NCI-H1105 (cell line): ENCODE measurements at places on chromosomes 2 and 18.

DNA sequence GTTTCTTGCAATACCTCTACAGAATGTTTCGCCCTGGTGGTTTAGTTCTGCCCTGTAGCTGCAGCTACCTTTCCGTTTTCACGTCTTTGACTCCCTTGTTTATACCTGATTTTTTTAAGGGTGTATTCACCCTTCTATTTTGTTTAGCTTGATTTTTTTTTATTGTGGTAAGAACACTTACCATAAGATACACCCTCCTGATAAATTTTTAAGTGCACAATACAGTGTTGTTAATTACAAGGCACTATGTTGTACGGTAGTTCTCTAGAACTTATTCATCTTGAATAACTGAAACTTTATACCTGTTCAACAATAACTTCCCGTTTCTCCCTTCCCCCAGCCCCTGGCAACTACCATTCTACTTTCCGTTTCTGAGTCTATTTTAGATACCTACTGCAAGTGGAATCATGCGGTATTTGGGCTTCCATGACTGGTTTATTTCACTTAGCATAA, 48.9 kb upstream of the NABP1 start:
- DNase-seq: no peak

DNA sequence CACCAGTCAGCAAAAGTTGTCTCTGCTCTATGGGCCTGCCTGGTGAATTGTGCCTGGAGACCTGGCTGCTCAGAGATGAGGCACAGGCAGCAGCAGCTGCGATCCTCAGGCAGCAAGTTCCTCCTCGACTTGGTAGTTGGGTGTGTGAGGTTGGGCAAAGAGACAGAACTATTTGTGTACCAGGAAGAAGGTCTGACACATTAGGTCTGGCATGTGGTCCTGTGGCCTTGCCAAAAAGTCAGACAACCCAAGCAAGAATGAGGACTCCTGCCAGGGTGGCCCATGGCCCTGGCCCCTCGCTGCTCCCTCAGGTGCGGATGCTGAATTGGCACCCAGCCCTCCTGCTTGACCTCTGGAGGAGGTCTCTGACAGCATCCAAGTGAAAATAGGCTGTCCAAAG, 192.7 kb downstream of the DYSF start:
- no peak for DNase-seq

- no peak for DNase-seq
Observed at GRCh38 chr18:5717256-5717655, 173.5 kb upstream of the EPB41L3 start.

GRCh38 chr2:99692785-99693184, 203.0 kb upstream of the REV1 start:
- DNase-seq: no peak

DNA sequence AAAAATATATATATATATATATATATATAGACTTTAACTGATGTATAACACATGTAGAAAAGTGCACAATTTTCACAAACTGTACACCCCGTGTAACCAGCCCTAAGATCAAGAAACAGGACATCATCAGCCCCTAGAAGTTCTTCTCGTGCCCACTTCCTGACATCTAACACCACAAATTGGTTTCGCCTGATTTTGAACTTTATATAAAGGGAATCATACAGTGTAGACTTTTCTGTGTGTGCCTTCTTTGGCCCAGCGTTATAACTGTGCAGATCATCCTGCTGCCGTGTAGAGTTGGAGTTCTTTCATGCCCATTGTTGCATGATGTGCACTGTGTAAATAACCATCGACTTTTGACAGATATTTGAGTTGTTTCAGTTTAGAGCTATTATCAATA, 41.0 kb downstream of the SMAD7 start:
- DNase-seq: no peak

DNA sequence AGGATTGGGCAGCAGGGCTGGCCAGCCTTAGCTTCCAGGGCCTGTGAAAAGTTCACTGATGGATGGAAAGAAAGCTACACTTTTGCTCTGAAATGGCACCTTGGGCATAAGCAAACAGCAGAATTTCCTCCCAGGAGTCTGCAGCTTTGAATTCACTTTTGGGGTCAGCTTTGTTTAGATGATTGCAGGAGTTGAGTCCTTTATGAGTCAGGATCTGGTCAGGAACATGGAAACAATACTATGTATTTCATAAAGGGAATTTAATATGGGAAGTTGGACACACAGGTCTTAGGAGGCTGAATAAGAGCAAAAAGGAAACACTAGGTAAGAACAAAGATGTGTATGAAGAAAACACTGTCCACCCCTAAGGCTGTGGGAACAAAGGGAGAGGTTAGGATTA, 345.3 kb downstream of the TSN start:
- DNase-seq: no peak

DNA sequence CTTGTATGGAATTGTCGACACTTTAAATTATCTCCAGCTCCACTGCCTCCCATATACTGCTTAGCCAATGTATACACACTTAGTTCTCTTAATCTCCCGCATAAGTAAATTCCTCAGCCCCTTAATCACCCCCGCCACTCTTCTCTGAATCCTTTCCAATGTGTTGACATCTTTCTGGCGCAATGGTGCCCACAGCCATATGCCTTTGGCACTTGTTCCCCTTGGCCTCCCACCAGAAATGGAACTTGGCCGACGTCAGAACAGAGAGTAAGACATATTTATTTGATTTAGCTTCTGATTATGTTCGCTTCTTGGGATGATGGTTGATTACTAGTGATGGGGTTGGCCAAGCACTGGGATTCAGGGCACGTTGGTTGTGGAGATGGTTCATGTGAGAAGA, 1089.3 kb upstream of the CELF4 start:
- DNase-seq: no peak

DNA sequence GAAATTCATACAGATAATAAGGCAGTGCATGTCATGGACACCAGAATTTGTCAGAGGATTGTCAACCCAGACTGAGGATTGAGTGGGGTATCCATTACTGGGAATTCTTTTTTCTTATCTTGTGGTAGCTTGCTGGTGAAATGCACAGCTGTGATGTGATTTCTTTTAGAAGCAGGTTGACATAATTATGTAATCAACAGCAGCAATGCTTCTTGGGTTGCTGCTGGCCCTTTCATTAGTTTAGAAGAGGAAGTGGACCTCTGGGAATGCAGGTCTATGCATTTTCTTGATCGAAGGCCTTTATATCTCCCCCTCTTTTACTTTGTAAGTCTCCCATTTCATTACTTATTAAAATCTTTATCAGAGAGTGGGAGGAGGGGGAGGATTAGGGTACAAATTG, 319.9 kb downstream of the AGPS start:
- no peak for DNase-seq

- no peak for DNase-seq
Observed at GRCh38 chr18:64444819-64445218, 295.9 kb upstream of the LINC00305 start.

- DNase-seq: no peak
Observed at GRCh38 chr2:119435081-119435952, 3.7 kb downstream of the TMEM37 start.

GRCh38 chr2:174777347-174778084, 13.2 kb upstream of the CHRNA1 start:
- DNase-seq: no peak

DNA sequence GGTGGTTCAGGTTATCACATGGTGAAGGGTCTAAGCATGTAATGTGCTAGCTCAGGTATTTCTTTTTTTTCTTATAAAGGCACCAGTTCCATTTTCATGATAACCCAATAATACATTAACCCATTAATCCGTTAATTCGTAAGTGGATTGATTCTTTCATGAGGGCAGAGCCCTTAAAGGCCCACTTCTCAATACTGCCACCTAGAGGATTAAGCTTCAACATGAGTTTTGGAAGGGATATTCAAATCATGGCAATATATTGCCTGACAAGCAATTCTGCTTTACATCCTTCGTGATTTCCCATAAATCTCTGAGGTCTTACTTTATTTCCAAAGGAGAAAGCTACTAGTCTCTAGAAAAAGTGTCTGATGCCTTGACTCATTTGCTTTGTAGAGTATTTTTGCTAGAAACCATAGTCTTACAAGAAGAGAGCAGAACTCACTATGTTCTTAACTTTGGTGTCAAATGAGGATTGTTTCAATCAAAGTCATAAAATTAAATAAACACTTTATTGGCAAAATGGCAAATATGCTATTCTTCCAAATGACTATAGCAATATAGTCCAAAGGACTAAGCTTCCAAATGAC, 271.3 kb downstream of the KCNS3 start:
- peak; percentile 50 for DNase-seq

DNA sequence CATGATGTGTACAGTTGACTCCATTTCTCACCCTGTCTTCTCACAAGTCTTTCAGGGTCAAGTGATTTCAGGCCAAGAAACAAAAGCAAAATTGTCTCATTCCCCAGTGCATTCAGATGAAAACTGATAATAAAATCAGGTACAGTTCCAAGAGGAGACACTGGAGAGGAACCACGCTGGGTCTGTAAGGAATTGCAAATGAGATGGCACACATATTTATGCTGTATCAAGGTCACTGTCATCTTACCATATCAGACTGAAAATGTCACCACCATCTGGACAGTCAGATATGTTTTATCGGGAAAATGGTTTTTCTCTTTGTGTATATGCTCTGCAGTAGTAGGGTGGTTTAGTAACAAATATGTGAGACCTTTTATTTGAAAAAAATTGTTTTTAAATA, 91.7 kb downstream of the CCDC138 start:
- no peak for DNase-seq

GRCh38 chr18:23069481-23069880, 65.8 kb upstream of the CABLES1 start:
- no peak for DNase-seq

DNA sequence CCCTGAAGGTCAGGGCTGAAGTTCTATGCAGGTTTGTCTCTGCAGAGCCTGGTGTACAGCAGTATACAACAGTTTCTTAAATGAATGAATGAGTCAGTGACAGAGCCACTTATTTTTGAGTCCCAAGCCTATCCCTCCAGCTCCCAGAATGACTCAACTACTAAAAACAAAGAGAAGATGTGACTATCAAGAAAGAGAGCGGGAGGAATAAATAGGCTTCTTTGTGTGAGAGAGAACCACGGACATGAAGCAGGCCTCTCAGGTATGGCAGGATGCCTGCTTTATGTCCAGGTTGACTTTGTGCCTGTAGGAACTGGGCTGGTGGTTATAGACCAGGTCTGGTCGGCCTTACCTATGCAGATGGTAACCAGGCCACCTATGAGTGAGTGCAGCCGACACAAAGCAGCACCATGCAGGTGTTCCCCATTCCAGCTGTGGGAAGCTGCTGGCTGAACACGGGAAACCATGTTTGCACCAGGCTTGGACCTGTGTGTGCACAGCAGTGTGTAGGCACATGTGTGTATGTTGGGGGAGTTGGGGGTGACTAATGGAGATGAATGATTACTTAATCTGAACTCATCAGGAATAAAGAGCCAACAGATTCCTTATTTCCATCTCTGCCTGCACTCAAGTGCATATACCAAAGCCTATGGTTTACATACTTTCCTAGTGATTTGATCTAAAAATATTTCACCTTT, 171.0 kb downstream of the OSR1 start:
- DNase-seq: no peak

DNA sequence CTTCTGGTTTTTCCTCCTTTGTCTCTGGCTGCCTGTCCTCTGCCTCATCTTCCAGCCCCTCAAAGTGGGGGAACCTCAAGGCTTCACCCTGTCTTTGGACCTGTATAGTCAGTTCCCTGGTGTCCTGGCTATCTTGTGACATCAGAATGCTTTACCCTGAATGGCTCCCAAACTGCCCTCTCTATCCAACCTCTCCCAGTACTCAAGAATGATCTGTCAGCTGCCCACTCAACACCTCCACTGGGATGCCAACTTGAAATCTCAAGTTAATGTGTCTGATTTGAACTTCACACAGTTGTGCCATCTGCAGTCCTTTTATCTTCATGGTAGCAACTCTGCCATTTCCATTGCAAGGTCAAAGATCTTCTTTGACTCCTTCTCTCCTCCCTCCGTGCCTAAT, 43.8 kb downstream of the UBE2F start:
- DNase-seq: no peak

GRCh38 chr2:56510610-56511009, 326.8 kb downstream of the CCDC85A start:
- DNase-seq: no peak

DNA sequence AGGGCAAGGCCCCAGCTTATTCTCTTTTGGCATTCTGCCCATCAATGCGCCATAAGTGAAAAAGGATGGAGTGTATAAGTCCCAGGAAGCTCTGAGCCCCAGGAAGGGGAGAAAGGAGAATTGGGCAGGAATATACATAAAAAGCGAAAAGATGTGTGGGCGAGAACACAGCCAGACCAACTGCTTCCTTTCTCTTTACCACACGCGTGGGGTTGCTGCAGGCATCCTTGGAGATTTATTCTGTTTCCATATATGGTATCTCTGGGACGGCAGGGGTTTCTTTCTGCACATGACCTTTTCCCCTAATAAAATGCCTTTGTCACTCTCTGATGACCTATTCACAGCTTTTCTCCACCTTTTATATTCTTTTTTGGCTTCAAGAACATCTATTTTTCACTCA, 440.5 kb downstream of the NBAS start:
- DNase-seq: no peak

GRCh38 chr18:46398005-46398404, 259.0 kb downstream of the LOXHD1 start:
- no peak for DNase-seq

DNA sequence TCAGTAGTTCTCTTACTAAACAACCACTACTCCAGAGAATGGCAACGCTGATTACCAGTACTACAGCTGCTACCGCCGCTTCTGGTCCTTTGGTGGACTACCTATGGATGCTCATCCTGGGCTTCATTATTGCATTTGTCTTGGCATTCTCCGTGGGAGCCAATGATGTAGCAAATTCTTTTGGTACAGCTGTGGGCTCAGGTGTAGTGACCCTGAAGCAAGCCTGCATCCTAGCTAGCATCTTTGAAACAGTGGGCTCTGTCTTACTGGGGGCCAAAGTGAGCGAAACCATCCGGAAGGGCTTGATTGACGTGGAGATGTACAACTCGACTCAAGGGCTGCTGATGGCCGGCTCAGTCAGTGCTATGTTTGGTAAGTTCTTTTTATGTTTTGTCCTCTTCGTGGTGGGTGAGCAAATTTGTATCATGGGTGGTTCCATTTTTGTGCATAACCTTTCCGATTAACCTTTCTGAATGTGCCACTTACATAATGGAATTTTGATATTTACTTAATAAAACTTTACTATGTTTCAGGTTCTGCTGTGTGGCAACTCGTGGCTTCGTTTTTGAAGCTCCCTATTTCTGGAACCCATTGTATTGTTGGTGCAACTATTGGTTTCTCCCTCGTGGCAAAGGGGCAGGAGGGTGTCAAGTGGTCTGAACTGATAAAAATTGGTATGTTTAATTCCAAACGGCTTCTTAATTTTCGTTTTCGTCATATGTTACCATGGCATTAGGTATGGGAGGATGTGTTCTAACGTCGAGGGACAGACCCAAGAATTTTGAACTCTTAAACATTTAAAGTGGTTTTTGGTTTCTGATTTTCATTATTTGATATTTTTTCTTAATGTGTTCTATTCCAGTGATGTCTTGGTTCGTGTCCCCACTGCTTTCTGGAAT, 1.3 kb downstream of the SLC20A1 start:
- peak; percentile 2 for DNase-seq
